ENCODE measurements at places on chromosomes 13 and 19. TPM values are rescaled to one million over a fixed set of nuclear protein-coding genes. Genes with fewer than 3 reads are reported as not detected.

DNA sequence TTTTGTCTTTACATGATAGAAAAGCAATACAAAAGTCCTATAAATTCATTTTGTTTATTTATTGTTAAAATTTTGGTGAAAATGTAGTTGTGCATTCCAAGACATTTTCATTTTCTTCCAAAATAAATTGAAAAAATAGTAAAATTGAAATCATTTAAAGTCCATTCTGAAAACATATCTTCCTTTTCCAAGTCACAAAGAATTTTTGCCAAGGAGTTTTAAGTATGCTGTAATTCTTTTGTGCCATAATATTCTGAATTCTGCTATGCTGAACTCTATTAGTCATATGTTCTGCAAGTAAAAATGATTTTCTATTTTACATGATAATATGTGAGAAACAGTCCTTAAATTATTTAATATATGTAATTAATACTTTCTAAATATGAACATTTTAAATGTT lies 879.6 kb upstream of the SLC10A2 start:
- DNase-seq = no peak
- no peak overlapping the region for H3K27ac ChIP-seq
- no peaks in the 10 kb centered on the region for H3K4me1 ChIP-seq
- H3K4me3 ChIP-seq = no peak overlapping the region

GRCh38 chr19:1235625-1236538 lies 1.9 kb downstream of the CBARP start:
- H3K27me3 ChIP-seq = no peaks in the 10 kb centered on the region
- no peak overlapping the region for H3K27ac ChIP-seq
- no peak for DNase-seq
- H3K36me3 ChIP-seq = peaks cover 5% of the 10 kb centered on the region

- no peak overlapping the region for H3K27ac ChIP-seq
- no peaks in the 10 kb centered on the region for H3K4me1 ChIP-seq
- no peak overlapping the region for H3K4me3 ChIP-seq
- no peaks in the 10 kb centered on the region for H3K27me3 ChIP-seq
- no peaks in the 10 kb centered on the region for H3K36me3 ChIP-seq
Measured at GRCh38 chr19:7211191-7211951, 82.8 kb downstream of the INSR start.

DNA sequence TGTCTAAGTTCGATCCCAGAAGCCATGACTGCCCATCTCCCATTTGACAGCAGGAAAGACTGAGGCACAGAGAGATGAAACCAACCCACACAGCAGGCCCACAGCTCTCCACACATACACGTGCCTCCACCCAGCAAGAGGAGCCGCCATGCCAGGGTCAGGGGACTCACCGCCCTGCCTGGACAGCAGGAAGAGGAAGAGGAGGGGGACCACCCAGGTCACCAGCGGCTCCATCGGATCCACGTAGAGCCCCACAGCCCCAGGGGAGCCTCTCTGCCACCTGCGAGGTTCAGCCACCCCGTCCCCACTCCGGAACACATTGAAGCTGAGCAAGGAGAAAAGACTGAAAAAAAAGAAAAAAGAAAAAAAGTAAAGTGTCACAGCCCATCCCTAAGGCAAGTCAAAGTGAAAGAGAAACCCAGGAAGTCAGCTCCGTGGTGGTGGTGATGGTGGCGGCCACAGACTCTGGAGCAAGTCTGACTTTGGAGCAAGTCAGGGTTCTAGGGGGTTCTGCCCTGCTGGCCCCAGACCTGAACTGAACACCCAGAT lies at the start of gene IL12RB1:
IL12RB1 (minus strand) TSS at position 345 of the 549 bp plus-strand sequence; CDS start at position 234, 111 bp downstream.
- DNase-seq = no peak
- no peak within 1 kb of the TSS for H3K27ac ChIP-seq
- H3K36me3 ChIP-seq = no peaks in the 10 kb centered on the region
- no peak within 1 kb of the TSS for H3K4me3 ChIP-seq
- H3K4me1 ChIP-seq = no peaks in the 10 kb centered on the region

- DNase-seq = no peak
- no peaks in the 10 kb centered on the region for H3K4me1 ChIP-seq
- no peaks in the 10 kb centered on the region for H3K27me3 ChIP-seq
- no peak overlapping the region for H3K4me3 ChIP-seq
- H3K27ac ChIP-seq = no peak overlapping the region
- no peaks in the 10 kb centered on the region for H3K36me3 ChIP-seq
Measured at GRCh38 chr13:83414393-83414792, 467.9 kb downstream of the SLITRK1 start.

GRCh38 chr13:40116008-40116407 lies 460.5 kb downstream of the COG6 start:
- H3K4me3 ChIP-seq = no peak overlapping the region
- no peaks in the 10 kb centered on the region for H3K27me3 ChIP-seq
- peaks cover 5% of the 10 kb centered on the region for H3K36me3 ChIP-seq
- DNase-seq = peak; percentile 96

DNA sequence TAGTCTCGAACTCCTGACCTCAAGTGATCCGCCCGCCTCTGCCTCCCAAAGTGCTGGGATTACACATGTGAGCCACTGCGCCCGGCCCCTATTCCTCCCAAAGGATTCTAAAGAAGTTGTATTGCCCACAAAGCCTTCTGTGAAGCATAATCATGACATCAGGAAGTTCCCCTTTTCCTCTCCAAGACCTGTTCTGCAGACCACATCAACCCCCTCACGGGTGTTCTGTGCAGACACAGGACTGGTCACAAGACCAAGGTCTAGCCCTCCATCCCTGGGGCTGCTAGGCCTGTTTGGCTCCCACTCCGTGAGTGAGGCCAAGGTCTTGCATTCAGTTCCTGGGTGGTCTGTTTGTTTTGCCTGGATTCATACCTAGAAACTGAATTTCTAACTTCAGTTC lies 178.1 kb downstream of the FLT1 start:
- no peaks in the 10 kb centered on the region for H3K27me3 ChIP-seq
- no peak overlapping the region for H3K27ac ChIP-seq
- no peak for DNase-seq
- H3K4me3 ChIP-seq = no peak overlapping the region

GRCh38 chr13:46569456-46569855 lies 16.5 kb downstream of the LRCH1 start:
- H3K4me3 ChIP-seq = no peak overlapping the region
- no peaks in the 10 kb centered on the region for H3K36me3 ChIP-seq
- peaks cover 11% of the 10 kb centered on the region for H3K4me1 ChIP-seq
- H3K27ac ChIP-seq = no peak overlapping the region
- DNase-seq = no peak

DNA sequence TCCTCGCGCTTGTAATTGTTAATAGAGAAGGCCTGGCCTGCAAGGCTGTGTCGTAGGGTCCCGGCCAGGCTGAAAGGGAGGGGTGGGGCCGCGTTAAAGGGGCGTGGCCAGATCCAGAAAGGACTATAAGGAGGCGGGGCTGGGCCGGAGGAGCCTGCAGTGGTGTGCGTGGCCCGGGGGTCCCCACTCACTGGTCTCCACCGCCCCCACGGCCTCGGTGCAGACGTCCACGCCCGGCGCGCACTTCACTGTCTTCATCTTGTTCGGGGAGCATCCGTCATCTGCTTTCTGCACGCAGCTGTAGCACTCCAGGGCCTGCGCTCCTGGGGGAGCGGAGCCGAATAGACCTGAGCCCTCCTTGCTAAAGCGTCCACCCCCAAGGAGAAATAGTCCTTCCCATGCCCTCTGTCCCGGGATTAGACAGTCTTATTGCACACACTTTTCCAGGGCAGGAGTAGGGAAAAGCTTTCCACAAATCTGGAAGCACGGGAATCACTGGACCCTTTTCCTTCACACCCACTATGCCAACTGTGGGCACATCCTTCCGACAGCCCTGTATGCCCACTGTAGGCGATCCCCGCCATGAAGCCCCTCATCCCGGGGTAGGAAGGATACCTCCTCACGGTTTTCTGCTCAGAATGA lies 1.2 kb downstream of the LYPD3 start:
- H3K4me1 ChIP-seq = peaks cover 47% of the 10 kb centered on the region
- DNase-seq = no peak
- no peaks in the 10 kb centered on the region for H3K27me3 ChIP-seq
- peaks cover 5% of the 10 kb centered on the region for H3K36me3 ChIP-seq
- H3K27ac ChIP-seq = peak overlapping the region; percentile 80
- peak overlapping the region; percentile 88 for H3K4me3 ChIP-seq

GRCh38 chr13:30870049-30870884 lies 35.8 kb upstream of the MEDAG start:
- H3K4me3 ChIP-seq = no peak overlapping the region
- H3K4me1 ChIP-seq = peaks cover 20% of the 10 kb centered on the region
- no peaks in the 10 kb centered on the region for H3K27me3 ChIP-seq
- no peaks in the 10 kb centered on the region for H3K36me3 ChIP-seq
- peak overlapping the region; percentile 74 for H3K27ac ChIP-seq

DNA sequence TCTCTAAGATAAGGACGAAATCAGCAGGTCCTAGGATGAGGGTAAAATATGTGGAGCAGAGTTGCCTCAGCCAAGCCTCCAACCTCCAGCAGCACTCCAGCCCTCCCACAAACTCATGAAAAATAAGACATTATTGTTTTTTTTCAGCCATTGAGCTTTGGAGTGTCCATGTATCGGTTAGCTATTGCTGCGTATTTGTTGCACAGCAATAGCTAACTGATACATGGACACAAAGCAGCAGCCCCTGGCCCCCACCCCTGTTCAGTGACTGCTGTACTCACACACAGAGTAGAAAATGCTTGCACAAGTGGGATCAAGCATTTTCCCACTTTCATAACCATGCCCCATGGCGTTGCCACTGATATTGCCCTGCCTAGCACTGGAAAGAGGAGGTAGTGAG lies 19.1 kb upstream of the URI1 start:
- peaks cover 12% of the 10 kb centered on the region for H3K27me3 ChIP-seq
- no peak overlapping the region for H3K27ac ChIP-seq
- H3K36me3 ChIP-seq = no peaks in the 10 kb centered on the region
- no peaks in the 10 kb centered on the region for H3K4me1 ChIP-seq

DNA sequence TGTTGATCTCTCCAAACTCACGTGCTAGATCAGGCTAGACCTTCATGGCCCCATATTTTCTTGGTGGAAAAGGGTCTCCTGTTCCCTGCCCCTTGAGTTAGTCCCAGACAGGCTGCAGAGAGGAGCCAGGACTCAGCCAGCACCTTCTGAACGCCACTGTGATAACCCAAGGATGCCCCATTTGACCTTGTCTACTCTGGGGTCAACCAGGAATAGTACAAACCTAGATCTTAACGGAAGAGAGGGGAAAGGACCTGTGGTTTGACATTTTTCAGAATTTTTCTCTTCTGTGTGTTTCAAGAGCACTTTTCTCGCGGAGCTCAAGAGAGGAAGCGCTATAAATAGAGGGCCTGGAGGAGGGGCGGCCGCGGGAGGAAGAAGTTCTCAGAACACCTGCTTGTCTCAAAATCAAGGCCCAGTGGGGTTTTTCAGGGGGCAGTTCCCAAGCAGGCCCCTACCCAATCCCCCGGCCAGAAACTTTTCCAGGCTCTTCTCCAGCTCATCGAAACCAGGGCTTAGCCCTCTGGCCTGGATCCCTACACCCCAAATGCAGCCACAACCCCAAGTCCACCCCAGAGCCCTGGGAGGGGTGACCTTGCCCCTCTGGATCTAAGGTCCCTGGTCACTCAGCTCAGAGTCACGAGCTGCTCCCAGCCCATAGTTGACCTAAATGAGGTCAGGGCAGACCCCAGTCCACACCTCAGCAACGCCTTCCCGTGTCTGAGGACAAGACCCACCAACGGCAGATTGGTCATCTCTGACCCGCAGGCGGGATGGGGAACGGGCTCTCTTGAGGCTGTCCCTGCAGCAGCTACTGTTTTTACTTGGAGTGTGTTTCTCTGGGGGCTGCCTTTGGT lies 75.6 kb upstream of the TM9SF2 start:
- no peak for DNase-seq
- H3K4me3 ChIP-seq = no peak overlapping the region
- no peak overlapping the region for H3K27ac ChIP-seq
- peaks cover 66% of the 10 kb centered on the region for H3K27me3 ChIP-seq

GRCh38 chr13:112791663-112792440 lies 102.0 kb downstream of the ATP11A start:
- H3K4me3 ChIP-seq = no peak overlapping the region
- no peak for DNase-seq
- no peaks in the 10 kb centered on the region for H3K4me1 ChIP-seq
- H3K27me3 ChIP-seq = no peaks in the 10 kb centered on the region
- H3K36me3 ChIP-seq = peaks cover 19% of the 10 kb centered on the region

- no peak for DNase-seq
- H3K27ac ChIP-seq = no peak overlapping the region
- H3K27me3 ChIP-seq = peaks cover 4% of the 10 kb centered on the region
- H3K36me3 ChIP-seq = peaks cover 55% of the 10 kb centered on the region
- H3K4me1 ChIP-seq = no peaks in the 10 kb centered on the region
Measured at GRCh38 chr19:1575323-1576241, 7.5 kb upstream of the MEX3D start.

DNA sequence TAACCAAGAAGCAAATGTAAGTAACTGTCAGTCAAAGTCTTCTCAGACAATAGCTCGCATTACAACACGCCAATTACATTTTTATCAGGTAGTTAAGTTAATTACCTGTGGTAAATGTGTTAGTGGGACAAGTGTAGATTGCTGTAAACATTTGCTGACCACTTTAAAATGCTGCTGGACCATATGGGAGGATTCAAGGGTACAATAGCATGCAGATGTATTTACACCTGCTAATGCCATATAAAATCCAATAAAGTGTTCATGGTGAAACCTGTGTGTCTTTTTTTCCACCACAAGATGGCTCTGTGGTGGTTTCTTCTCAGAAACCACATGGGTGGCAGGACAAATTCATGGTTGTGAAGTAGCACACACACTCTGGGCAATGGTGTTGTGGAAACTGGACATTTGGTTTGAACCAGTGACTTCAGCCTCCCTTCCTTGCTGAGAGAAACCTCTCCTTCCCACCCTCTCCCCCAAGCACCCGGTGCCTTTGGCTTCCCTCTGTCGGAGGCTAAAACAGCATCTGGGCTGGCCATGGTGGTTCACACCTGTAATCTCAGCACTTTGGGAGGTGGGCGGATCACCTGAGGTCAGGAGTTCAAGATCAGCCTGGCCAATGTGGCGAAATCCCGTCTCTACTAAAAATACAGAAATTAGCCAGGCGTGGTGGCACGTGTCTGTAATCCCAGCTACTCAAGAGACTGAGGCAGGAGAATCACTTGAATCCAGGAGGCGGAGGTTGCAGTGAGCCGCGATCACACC lies 18.1 kb upstream of the GTF3A start:
- H3K27ac ChIP-seq = no peak overlapping the region
- peak; percentile 55 for DNase-seq
- peaks cover 45% of the 10 kb centered on the region for H3K27me3 ChIP-seq
- no peaks in the 10 kb centered on the region for H3K4me1 ChIP-seq

FSD1 gene
- total RNA-seq = not detected
